ENCODE measurements at places on chromosomes 2 and 18. TPM values are rescaled to one million over a fixed set of nuclear protein-coding genes. Genes with fewer than 3 reads are reported as not detected.

- peaks cover 24% of the 10 kb centered on the region for H3K4me1 ChIP-seq
- H3K36me3 ChIP-seq, result no peaks in the 10 kb centered on the region
- peak within 1 kb of the TSS; percentile 61 for H3K4me3 ChIP-seq
Measured at GRCh38 chr2:24049485-24050021, at the start of gene FKBP1B. Gene FKBP1B (plus strand): TSS chr2:24049741. CDS start chr2:24049850, 109 bp downstream.

DNA sequence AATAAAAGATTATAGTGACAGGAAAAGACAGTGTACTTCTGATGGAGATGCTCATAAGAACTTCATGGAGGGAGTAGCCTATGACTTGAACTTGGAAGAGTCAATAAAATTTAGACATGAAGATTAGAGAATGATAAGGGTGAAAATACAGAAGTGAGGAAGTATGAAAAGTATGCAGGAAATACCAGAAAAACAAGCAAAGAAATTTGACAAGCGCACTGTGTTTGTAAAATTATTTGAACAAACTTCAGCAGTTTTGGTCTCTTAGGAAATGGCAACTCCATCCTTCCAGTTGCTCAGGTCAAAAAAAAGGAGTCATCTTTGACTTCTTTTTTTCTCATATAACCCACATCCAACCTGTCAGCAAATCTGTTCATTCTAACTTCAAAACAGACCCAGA lies 864.0 kb upstream of the ZEB2 start:
- DNase-seq, result no peak
- H3K27me3 ChIP-seq, result no peaks in the 10 kb centered on the region
- no peaks in the 10 kb centered on the region for H3K4me1 ChIP-seq
- H3K36me3 ChIP-seq, result no peaks in the 10 kb centered on the region

- no peaks in the 10 kb centered on the region for H3K4me1 ChIP-seq
- H3K4me3 ChIP-seq, result no peak overlapping the region
- no peak overlapping the region for H3K27ac ChIP-seq
- H3K27me3 ChIP-seq, result no peaks in the 10 kb centered on the region
- no peak for DNase-seq
Measured at GRCh38 chr2:190562121-190562520, 27.6 kb upstream of the NEMP2 start.

- no peak for DNase-seq
- H3K4me1 ChIP-seq, result peaks cover 3% of the 10 kb centered on the region
Measured at GRCh38 chr2:42084231-42084671, 36.4 kb downstream of the PKDCC start.

DNA sequence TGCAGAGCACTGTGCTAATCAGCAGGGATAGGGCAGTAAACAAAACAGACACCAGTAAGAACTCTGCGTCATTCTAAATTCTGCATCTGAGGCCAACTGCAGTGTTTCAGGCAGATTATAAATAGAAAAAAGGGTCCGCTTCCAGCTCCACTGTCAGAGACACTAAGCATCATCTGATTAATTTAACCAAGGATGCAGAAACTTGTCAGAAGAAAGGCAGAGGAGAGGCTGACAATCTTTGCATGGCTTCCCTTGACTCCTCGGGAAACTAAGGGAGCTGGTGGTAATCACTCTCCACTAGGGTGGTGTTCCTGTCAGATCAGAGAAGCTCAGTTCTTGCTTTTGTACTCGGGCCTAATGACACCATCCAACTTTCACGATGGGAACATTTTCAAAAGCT lies 123.5 kb downstream of the DNAH6 start:
- H3K27ac ChIP-seq, result no peak overlapping the region
- H3K4me3 ChIP-seq, result no peak overlapping the region
- H3K4me1 ChIP-seq, result no peaks in the 10 kb centered on the region
- no peaks in the 10 kb centered on the region for H3K27me3 ChIP-seq
- DNase-seq, result no peak
- no peaks in the 10 kb centered on the region for H3K36me3 ChIP-seq

DNA sequence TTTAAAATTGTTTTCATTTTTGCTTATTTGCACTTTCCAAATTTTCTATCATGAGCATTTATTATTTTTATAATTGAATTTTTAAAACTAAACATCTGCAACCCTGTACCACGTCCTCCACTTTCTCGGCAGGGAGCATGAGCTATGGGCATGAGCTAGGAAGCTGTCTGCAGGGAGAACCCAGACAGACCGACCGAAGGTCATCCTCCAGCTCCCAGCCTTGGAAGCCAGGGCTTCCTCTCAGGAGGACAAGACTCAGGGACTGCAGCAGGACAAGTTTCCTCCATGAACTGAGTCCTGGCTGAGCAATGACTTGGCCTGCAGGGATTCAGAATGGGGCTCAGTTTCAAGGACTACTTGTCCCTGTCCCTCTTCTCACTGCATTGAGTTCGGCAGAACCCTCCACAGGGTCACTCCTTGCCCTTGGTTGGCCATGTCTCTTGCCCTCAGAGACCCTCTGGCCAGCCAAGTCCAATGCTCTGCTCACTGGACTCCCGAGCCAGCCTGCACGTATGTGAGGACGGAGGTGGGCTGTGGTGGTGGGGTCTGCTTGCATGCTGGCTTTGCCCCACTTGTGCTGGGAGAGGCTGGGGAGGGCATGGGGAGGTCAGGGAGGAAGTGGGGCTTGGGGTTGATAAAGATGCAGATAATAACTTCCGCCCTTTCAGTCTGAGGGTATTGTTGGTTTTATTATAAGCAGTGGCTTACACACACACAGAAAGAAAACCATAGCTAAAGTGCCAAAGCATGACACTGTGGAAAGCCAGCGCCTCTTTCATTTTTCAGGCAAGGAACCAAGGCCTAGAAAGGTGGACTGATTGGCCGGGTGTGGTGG lies 6.6 kb downstream of the NMUR1 start:
- no peaks in the 10 kb centered on the region for H3K36me3 ChIP-seq
- no peak overlapping the region for H3K27ac ChIP-seq
- H3K4me3 ChIP-seq, result no peak overlapping the region
- H3K4me1 ChIP-seq, result no peaks in the 10 kb centered on the region
- DNase-seq, result no peak

- H3K36me3 ChIP-seq, result no peaks in the 10 kb centered on the region
- no peak overlapping the region for H3K27ac ChIP-seq
- no peaks in the 10 kb centered on the region for H3K27me3 ChIP-seq
- no peak for DNase-seq
- H3K4me1 ChIP-seq, result no peaks in the 10 kb centered on the region
Measured at GRCh38 chr2:236105955-236106607, 62.1 kb downstream of the GBX2 start.

Gene SNTG2
- total RNA-seq, result 2.4 TPM

Gene CABLES1
- 73.1 TPM for total RNA-seq

Gene HSPD1
- total RNA-seq, result 112 TPM

Gene GALNT14
- total RNA-seq, result 4.9 TPM

All from B cell (primary cell).